ENCODE measurements at places on chromosomes 16 and 17.

DNA sequence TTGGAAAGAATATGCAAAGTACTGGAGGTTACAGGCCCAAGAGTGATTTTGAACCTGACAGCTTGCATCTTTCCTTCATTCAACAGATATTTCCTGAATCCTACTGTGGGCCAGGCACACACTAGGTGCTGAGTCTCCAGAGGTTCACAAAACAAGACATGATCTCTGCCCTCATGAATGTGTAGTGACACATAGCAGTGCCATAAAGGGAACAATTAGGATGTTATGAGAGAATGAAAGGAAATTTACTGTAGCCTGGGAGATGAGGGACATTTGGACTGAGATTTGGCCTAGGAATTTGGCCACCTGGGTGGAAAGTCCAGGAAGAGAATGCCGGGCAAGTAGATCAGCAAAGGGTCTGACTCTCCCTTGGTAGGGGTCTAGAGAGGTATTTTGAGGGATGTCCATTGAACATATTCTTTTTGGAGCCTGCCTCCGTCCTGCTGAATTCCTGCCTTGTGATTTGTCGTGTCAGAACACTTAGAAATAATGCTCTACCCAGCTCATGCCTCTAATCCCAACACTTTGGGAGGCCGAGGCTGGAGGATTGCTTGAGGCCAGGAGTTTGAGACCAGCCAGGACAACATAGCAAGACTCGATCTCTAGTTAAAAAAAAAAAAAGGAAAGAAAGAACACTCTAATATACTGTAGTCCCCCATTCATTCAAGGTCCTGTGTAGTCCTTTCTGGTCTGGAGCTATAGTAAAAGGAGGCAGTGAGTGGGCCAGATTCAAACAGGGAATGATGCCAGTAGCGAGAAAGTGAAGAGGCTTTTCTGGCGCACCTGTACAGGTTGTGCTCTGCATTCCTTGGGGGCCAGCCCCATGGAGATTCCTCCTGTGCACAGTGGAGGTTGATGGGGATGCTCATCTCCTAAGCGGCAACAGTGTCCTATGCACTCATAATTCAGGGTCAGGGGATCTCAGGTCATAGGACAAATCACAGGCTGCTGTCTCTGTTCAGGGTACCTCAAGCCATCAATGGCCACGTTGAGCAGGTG lies 90.6 kb upstream of the CLEC18A start:
- DNase-seq, result no peak

DNA sequence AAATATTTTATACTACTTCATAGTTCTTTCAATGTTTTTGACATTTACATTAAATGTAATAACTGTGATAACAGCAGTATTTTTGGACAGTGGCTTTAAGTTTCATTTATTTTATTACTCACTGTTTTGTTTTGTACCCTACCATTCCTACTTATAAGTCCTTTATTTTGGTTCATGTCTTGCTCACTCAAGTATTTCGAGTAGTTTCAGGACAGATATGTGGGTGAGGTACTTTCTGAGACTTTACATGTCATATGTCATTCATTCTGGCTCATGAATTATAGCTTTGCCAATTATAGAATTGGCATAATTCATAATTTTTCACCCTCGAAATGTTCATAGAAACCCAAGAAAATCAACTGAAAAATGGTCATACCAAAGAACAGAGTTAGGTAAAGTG lies 44.4 kb downstream of the PIK3R5 start:
- DNase-seq, result no peak

DNA sequence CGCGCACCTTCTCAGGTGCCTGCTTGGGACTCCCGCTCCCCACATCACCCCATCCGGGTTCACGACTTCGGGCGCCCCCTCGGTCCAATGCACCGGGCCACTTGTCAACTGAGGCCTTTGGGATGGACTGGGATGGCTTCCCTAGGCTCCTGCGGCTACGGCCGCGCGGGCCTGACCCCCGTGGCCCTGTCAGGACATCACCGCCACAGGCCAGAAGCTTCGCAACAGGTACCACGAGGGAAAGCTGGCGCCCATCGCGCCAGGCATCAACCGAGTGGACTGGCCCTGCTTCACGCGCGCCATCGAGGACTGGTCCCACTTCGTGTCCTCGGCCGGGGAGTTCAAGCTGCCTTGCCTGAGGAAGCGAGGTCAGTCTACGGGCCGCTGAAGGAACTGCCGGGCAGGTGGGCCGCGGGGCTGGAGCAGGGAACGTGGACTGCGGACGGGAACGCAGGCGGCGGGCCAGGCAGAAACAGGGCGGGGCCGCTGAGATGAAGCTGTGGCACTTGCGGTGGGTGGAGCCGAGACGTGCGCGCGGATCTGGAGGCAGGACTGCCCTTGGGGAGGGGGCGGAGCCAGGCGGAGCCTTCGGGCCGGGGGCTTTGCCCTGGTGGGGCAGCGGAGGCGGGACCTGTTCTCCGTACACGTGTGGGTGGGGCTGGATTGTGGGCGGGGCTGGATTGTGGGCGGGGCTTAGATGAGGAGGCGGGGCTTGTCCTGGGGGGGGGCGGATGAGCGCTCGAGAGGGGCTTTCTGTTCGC lies 13.7 kb upstream of the CNGB1 start:
- DNase-seq, result peak; percentile 34

GRCh38 chr17:82267575-82268379 lies 5.7 kb downstream of the CSNK1D start:
- DNase-seq, result peak; percentile 91

DNA sequence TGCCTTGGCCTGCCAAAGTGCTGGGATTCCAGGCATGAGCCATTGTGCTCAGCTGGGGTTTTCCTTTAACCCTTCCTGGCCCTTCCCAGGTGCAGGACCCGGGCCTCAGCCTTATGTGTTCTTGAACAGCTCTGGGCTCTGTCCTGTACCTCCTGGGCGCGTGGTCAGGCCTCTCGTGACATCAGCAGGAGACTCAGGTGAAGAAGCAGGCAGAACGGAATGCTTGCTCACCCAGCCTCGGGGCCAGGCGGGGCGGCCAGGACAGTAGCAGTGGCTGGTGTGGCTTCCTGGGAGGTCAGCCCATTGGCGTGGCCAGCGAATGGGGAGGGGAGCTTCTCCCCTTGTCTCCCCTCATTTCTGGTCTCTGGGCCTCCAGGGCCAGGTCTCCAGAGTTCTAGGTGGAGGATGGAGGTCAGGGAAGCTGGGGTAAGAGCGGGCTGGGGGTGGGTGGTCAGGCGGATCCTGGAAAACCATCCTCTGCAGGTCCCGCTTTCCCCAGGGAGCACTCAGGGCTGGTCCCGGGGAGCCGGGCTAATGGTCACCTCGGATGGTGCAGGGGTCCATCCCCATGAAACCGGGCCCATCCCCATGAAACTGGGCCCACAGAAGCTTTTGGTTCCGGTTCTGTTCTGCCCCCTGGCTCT lies 281.5 kb downstream of the SEC14L1 start:
- no peak for DNase-seq
